ENCODE measurements at places on chromosomes 1 and 21.

- H3K4me3 ChIP-seq: no peak overlapping the region
- H3K27ac ChIP-seq: peak overlapping the region; percentile 13
- no peaks in the 10 kb centered on the region for H3K27me3 ChIP-seq
- H3K36me3 ChIP-seq: peaks cover 46% of the 10 kb centered on the region
- DNase-seq: peak; percentile 29
Measured at GRCh38 chr1:150001415-150001814, 9.1 kb downstream of the OTUD7B start.

GRCh38 chr21:38264571-38264970 lies 7.8 kb downstream of the KCNJ15 start:
- no peak overlapping the region for H3K4me3 ChIP-seq
- peaks cover 56% of the 10 kb centered on the region for H3K4me1 ChIP-seq
- peak overlapping the region; percentile 69 for H3K27ac ChIP-seq
- DNase-seq: no peak
- no peaks in the 10 kb centered on the region for H3K27me3 ChIP-seq

DNA sequence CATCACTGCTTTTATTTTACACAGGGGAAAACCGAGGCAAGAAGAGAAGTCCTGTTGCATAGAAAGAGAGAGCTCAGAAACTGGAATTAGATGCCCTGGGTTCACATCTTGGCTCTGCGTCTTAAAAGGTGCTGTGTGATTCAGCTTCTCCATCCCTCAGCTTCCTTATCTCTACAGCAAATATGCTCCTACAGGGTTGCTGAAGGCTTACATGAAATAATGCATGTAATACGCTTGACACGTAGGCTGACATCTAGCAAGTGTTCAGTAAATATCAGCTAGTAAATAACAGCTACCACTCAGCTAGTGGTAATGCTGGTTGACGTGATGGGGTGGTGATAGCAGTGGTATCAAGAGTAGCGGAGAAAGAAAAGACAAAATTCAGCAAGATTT lies 77.1 kb upstream of the CD55 start:
- DNase-seq: no peak
- H3K27ac ChIP-seq: no peak overlapping the region
- peaks cover 31% of the 10 kb centered on the region for H3K4me1 ChIP-seq
- H3K4me3 ChIP-seq: no peak overlapping the region
- H3K27me3 ChIP-seq: no peaks in the 10 kb centered on the region

DNA sequence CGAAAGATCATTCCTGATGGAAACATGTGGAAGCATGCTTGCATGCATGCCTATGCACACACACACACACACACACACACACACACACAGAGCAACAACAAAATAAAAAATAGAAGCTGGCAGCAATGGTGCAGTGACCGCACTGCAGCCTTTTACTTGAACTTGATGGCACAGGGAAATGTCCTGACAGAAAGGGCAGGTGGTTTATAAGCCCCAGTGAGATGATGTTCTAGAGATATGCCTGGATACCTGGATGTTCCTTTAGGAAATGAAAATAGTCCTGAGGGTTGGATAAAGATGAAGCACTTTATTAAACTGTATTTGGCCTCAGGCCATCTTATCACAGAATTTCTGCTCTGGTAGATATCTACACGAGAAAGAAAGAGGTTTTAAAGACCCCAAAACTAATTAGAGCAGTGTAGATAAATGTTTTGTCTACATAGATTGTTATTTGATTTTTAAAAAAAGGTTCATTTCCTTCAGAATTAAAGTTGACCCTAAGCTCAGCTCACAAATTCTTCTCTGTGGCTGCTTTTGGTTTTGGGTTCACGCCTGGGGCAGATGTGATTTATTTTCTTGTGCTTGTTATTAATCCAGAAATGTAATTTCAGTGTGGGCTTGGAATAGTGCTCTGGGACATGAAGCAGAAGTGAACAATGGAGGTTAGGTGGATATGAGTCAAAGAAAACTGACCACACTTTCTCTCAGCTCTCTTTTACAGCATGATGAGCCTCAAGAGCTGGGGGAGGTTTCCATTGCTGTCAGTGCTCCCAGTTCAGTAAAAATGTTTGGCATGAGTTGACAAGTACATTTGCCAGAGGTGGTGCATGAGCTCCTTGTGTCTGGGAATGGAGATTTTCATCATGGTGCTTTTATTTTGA lies 22.9 kb downstream of the ADAM30 start:
- H3K27ac ChIP-seq: no peak overlapping the region
- H3K36me3 ChIP-seq: no peaks in the 10 kb centered on the region
- no peaks in the 10 kb centered on the region for H3K27me3 ChIP-seq
- peaks cover 6% of the 10 kb centered on the region for H3K4me1 ChIP-seq

- no peak for DNase-seq
- no peak overlapping the region for H3K27ac ChIP-seq
- H3K4me1 ChIP-seq: no peaks in the 10 kb centered on the region
- no peaks in the 10 kb centered on the region for H3K27me3 ChIP-seq
- H3K4me3 ChIP-seq: no peak overlapping the region
Measured at GRCh38 chr1:10659646-10660540, 136.6 kb downstream of the CASZ1 start.

- H3K27ac ChIP-seq: peak overlapping the region; percentile 74
- H3K4me3 ChIP-seq: peak overlapping the region; percentile 42
- no peaks in the 10 kb centered on the region for H3K27me3 ChIP-seq
- DNase-seq: peak; percentile 98
Measured at GRCh38 chr1:184622136-184622823, 132.4 kb downstream of the EDEM3 start.

DNA sequence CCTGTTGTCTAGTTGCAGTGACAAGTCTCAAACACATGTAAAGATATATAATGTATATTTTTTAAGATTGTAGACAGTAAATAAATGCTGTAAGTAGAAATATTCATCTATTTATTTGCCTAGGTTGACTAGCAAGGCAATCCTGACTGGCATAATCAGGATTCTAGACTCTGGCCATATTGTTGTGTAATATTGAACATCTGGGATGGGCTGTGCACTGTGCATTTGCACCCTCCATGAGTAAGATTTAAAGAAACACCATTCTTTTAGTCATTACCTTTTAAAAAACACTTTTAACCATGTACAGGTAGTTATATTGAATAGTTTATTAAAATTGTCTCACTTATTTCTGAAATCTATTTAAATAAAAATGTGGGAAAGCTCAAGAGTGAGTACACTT lies 32.4 kb downstream of the RASAL2 start:
- peak; percentile 43 for DNase-seq
- peak overlapping the region; percentile 60 for H3K4me3 ChIP-seq
- no peaks in the 10 kb centered on the region for H3K27me3 ChIP-seq
- peaks cover 44% of the 10 kb centered on the region for H3K4me1 ChIP-seq

DNA sequence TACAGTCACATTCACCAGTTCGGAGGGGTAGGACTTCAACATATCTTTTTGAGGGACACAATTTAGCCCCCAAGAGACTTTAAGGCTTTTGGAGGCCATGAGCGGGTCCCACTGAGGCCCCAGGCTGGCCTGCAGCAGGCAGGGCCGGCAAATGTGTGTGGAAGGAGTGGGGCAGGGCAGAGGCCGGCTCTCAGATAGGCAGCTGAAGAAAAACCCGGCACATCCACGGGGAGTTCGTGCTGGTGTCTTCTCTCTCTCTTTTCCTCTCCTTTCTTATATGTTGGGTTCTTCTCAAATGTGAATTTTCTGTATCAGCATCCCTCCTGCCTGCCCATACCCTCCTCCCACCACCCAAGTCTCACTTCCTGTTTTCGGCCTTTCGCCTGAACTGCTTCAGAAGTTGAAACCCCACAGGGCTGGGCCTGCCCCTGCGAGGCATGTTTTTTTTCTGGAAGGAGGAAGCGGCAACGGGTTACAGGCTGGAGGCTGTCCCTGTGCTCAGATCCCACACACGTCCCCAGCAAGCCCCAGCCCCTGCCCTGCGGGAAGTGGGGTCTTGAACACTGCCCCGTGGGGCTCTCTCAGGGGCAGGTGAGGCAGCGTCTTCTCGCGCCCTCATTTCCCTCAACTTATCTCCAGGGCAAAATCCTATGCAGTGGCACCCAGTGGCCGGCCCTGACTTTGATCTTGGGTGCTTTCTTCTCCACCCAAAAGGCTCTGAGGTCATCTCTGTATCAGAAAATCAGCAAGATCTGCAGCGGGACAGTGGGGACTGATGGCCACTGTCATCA lies 9.7 kb upstream of the UMODL1 start:
- H3K27me3 ChIP-seq: peaks cover 19% of the 10 kb centered on the region
- H3K4me3 ChIP-seq: no peak overlapping the region
- DNase-seq: no peak
- no peak overlapping the region for H3K27ac ChIP-seq

DNA sequence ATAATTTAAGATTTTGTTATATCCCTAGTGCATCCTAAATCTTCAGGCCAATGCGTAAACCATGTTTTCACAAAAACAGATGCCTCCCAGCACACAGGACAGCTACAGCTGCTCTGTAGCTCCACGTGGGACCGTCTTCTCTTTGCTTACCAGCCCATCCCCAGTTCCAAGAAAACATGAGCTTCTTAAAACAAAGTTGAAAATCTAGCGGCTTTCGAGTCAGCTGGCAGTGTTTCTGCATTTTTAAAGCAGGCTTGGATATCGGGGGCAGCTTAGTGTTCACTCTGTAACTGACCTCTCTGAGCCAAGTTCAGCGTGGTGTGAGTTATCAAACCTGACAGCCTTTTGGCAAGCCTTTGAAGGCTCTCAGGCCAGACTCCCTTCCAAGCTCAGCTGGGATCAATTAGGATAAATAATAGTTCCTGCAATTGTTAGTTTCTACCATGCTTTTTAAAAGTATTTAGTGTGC lies 881.5 kb downstream of the LTN1 start:
- no peaks in the 10 kb centered on the region for H3K4me1 ChIP-seq
- DNase-seq: no peak
- no peaks in the 10 kb centered on the region for H3K27me3 ChIP-seq
- no peak overlapping the region for H3K4me3 ChIP-seq
- H3K36me3 ChIP-seq: no peaks in the 10 kb centered on the region

DNA sequence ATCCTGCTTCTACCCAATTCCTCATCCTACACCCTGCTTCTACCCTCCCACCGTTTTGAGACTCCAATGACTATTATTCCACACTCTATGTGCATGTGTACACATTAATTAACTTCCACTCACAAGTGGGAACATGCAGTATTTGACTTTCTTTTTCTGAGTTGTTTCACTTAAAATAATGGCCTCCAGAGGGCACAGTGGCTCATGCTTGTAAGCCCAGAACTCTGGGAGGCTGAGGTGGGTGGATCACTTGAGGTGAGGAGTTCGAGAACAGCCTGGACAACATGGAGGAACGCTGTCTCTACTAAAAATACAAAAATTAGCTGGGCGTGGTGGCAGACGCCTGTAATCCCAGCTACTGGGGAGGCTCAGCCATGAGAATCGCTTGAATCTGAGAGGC lies 464.8 kb downstream of the PTBP2 start:
- peaks cover 6% of the 10 kb centered on the region for H3K36me3 ChIP-seq
- H3K27me3 ChIP-seq: no peaks in the 10 kb centered on the region
- no peak overlapping the region for H3K4me3 ChIP-seq
- peaks cover 12% of the 10 kb centered on the region for H3K4me1 ChIP-seq

- no peak overlapping the region for H3K4me3 ChIP-seq
Measured at GRCh38 chr1:20589331-20590278, 708 bp downstream of the CDA start.

Data from MCF 10A (cell line).